ENCODE measurements at places on chromosomes 3 and 15. TPM values are rescaled to one million over a fixed set of nuclear protein-coding genes. Genes with fewer than 3 reads are reported as not detected.

GRCh38 chr15:98144388-98144787, 183.9 kb downstream of the ARRDC4 start:
- DNase-seq: no peak

The FLNB gene
- 533 TPM for total RNA-seq

- DNase-seq: no peak
These were observed 575 bp upstream of the PCYT1A start for GRCh38 chr3:196288141-196288460.

- no peak for DNase-seq
These were observed 409.6 kb upstream of the TBL1XR1 start for GRCh38 chr3:177606891-177607290.

DNA sequence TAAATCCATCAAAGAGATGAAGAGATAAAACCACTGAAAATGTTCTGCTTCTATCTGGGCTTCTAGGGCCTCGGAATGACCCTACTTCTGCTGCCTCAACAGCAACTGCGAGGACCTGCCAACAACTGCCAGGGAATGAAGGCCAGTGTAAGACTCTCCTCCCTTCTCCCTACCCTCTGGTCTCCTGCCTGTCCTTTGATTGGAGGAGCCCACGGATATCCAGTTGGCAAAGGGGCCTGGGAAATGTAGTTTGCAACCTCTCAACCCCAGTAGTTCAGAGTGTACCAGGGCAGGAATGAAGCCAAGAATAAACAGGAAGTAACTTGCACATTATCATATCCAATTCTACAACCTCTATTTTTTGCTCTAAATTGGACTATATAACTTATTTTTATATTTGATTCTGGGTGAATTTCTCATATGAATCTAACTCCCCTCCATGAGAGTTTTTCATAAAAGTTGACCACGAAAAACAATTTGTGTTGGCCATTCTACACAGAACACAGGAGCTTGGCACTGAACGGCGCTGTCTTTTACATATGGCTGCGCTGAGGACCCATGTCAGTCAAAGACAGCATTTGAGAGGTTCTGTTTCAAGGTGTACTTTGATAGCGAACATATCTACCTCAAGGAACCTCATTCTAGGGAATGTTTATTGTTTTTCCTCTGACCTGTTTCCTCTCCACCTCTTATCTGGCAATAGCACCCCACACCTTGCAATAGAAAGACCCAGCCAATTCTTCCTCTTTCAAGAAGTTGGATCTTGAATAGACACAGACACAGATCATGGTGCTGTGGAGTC, 91.1 kb upstream of the RNF7 start:
- peak; percentile 61 for DNase-seq

GRCh38 chr3:98811048-98811447, 47.9 kb downstream of the ST3GAL6 start:
- DNase-seq: no peak

- DNase-seq: no peak
These were observed 240.5 kb upstream of the HES1 start for GRCh38 chr3:193895409-193895808.

- no peak for DNase-seq
These were observed 262.8 kb downstream of the LRTM1 start for GRCh38 chr3:54665016-54665600.

- no peak for DNase-seq
These were observed 126.3 kb downstream of the FOXB1 start for GRCh38 chr15:60130398-60130797.

DNA sequence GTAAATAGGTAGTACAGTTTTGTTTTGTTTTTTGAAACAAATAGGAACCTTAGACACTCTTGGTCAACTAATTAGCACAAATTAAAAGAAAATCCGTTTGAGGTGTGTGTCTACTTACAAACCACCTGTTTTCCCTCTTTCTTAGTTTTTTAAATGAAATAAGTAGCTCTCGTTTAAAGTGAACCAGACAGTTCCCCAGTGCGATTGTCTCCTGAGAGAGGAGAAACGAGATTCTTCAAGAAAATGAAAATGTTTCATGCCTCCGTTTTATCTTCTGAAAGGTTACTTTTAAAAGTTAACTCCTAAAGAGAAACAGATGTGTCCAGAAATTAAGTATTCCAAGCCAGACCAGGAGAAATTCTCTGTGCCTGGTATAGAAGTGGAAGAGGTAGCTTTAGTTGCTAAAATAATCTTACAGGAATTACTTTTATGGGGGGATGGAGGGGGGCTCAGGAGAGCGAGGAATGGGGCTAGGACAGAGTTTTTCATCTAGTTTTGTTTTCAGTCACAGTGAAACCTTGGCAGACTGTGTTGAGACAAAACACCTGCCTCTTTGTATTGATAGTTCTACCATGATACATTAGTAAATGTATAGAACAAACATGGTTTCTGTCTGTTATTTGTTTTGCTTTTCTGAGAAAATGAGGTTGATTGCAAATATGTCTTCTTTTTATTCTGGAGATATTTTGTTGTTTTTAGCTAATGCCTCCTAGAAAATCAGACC, 155.1 kb upstream of the CNTN4 start:
- DNase-seq: no peak

The WDR93 gene
- total RNA-seq: not detected

The CDCP1 gene
- 68.3 TPM for total RNA-seq

DNA sequence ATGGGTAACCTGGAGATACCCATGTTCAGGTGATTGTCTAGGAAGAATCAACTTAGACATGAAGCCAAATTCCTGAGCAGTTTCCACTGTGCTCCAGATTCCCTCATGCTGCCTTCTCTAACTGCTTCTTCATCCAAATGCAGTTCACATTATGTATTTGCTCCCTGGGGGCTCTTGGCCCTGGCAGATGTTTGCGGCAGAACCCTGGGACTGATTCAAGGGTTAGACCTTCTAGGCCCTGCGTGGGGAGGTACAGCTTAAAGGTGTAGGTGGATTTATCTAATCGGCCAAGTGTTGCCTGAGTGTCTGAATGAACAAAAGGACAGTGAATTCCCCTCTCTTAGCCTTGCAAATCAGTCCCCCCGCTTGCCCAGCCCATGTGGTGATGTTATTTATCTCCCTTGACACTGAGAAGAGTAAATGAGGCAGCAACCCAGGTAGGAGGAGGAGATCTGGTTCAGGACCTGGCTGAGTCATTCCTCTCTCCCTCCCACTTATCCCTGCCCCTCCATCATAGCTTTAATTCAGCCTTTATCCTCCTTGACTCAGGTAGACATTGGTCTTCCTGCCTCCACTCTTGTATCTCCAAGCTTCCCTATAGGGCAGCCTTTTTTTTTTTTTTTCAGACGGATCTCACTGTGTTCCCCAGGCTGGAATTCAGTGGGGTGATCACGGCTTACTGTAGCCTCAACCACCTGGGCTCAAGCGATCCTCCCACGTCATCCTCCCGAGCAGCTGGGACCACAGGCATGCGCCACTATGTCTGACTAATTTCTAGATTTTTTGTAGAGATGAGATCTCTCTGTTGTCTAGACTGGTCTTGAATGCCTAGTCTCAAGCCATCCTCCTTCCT, 54.8 kb downstream of the MAGEF1 start:
- DNase-seq: no peak

The FBXO40 gene
- total RNA-seq: not detected

GRCh38 chr3:140510303-140510861, 167.5 kb upstream of the TRIM42 start:
- no peak for DNase-seq

DNA sequence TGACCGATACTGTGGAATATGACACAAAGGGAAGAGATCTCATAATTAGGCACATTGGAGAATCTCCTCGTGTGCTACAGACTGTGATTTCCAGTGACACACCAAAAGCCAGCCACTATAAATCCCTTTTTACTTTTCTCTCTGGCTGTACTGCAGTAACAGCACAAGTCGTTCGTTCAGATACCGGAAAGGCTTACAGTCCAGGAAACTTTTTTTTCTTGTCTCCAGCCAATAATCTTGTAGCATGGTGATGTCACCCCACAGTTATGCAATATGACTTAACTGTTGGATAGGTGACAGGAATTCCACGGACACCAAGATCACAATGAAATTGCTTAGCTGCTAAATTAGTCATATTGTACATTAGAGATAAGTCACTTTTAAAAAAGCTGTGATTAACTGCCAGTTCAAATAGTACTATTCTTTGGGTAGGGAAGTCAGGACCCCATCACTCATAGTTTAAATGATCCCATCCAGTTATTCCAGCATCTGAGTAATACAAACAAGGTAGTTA, 36.3 kb upstream of the TSC22D2 start:
- DNase-seq: no peak

The MOBP gene
- total RNA-seq: not detected

GRCh38 chr3:124347418-124347817, 355.5 kb upstream of the ROPN1 start:
- DNase-seq: no peak

DNA sequence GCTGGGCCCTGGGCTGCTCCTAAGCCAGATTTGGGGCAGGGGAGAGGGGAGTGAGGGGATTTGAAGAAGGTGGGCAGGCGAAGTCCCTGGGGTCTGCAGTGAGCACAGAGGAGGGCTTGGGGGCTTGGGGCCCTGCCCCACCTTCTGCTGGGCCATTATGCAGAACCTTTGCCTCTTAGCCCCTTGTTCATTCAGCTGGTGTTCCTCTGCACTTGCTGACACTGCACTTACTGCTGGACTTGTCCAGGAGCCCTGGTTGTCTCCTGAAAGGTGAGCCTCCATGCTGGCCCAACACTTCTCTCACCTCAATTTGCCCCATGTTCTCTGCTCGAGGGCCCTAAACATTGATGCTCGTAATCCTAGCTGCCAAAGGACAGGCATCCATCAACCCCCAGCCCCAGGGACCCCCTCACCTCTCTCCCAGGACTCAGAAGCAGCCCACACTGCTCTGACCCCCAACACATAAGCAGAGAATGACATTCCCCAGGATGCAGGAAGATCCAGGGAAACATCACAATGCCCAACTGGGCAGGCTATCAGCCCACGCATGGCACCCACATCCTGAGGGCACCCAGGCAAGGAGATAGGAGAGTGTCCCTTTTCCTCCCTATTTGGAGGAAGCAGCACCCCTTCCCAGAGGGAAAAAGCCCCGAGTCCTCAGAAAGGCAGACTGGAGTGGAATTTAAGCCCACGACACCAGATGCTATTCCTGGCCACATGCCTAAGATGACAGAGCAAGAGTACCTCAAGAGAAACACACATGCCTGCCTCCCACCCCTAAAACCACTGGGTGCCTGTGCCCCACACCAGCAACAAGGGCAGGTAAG, 76.8 kb downstream of the ADCY5 start:
- DNase-seq: no peak

The NPAP1 gene
- not detected for total RNA-seq

Data from Peyer's patch (tissue), 4 donors.